T-helper 17 cell (primary cell): ENCODE measurements at places on chromosomes 7 and 10. TPM values are rescaled to one million over a fixed set of nuclear protein-coding genes. Genes with fewer than 3 reads are reported as not detected.

GRCh38 chr10:110534571-110534970 lies 32.9 kb upstream of the SMC3 start:
- peaks cover 2% of the 10 kb centered on the region for H3K36me3 ChIP-seq
- no peak for DNase-seq
- no peaks in the 10 kb centered on the region for H3K27me3 ChIP-seq
- H3K27ac ChIP-seq, result peak overlapping the region; percentile 78

DNA sequence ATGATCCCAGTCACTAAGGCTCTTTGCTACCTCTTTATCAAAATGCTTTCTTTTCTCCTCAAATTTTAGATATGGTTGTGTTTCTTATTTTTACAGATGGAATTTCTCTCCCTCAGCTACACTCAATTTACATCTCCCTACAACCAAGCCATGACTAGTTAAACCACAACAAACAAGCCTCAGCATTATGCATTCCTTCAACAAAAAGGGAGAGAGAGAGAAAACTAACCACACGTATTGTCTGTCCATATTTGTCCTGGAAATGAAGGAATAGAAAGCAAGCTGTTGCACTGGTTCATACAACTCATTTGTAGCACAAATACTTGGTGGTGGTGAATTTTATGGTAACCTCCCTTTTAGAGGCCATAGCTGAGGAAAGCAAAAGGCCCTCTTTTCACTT lies 286.4 kb downstream of the AHR start:
- peaks cover 2% of the 10 kb centered on the region for H3K4me1 ChIP-seq
- H3K27ac ChIP-seq, result no peak overlapping the region
- H3K4me3 ChIP-seq, result no peak overlapping the region
- H3K27me3 ChIP-seq, result peaks cover 18% of the 10 kb centered on the region
- no peak for DNase-seq

CASTOR2 gene
- total RNA-seq, result 5.5 TPM

GRCh38 chr7:30866939-30867338 lies 44.7 kb upstream of the AQP1 start:
- H3K36me3 ChIP-seq, result no peaks in the 10 kb centered on the region
- H3K4me1 ChIP-seq, result peaks cover 4% of the 10 kb centered on the region
- H3K4me3 ChIP-seq, result no peak overlapping the region

- H3K36me3 ChIP-seq, result no peaks in the 10 kb centered on the region
- peaks cover 4% of the 10 kb centered on the region for H3K4me1 ChIP-seq
- DNase-seq, result no peak
- H3K4me3 ChIP-seq, result no peak overlapping the region
- peaks cover 17% of the 10 kb centered on the region for H3K27me3 ChIP-seq
Measured at GRCh38 chr10:7111561-7111960, 299.3 kb downstream of the SFMBT2 start.

OR2A5 gene
- not detected for total RNA-seq

DNA sequence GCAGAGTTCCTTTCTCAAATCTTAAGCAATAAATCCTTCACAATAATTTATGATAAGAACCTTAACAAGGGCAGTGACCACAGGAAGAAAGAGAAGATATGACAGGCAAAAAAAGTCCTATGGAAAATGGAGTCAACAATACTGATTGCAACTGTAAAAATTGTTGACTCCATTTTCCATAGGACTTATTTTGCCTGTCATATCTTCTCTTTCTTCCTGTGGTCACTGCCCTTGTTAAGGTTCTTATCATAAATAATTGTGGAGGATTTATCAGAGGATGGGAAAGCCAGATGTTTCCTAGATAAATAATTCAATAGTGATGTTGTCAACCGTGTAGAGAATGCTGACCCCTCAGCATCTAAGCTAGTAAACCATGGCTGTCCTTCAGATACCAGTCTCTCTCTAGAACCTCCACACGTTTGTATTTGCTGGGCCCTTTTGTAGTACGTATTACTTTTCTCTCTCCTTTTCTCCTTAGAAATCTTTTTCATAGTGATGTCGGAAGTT lies 172.6 kb upstream of the BET1 start:
- H3K4me1 ChIP-seq, result no peaks in the 10 kb centered on the region
- H3K27me3 ChIP-seq, result no peaks in the 10 kb centered on the region
- no peak for DNase-seq
- no peak overlapping the region for H3K27ac ChIP-seq

DNA sequence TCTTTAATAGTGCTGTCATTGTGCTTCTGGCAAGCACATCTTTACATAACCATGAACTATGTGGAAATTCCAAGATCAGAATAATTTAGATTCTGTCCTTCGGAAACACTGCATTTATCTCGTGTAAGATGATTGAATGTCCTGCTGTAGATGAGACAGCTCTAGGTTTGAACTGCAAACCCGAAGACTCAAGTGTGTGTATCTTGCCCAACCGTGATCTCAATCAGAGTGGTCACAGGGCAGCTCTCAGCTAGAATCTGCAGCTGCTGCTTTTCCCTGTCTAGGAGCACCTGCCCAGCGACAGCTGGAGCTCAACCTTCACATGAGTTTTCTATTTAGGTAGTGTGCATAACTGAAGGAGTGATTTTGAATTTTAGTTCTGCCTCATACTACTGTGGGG lies 17.5 kb upstream of the KIF20B start:
- no peak for DNase-seq
- H3K36me3 ChIP-seq, result peaks cover 2% of the 10 kb centered on the region
- no peak overlapping the region for H3K4me3 ChIP-seq

NUP205 gene
- total RNA-seq, result 47.4 TPM

PIK3AP1 gene
- 5.0 TPM for total RNA-seq

DNA sequence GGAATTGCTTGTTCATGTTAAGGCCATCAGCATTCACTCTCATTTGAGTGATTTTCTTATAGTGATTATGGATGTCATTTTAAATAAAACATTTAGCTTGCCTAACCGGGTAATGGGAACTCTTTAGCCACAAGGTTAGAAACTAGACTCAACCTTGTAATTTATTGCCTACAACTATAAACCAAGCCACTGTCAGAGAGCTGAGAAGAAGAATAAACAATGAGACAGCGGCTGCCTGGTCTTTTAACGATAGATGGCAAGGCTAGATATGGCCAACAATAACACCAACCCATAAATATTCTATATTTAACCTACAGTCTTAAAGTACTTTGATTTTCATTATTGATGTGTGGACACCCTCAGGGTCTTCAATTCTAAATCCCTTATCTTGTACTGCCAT lies 27.8 kb upstream of the INHBA start:
- no peaks in the 10 kb centered on the region for H3K36me3 ChIP-seq
- no peak overlapping the region for H3K27ac ChIP-seq
- no peaks in the 10 kb centered on the region for H3K4me1 ChIP-seq

GRCh38 chr7:103795787-103796186 lies 193.7 kb downstream of the RELN start:
- no peaks in the 10 kb centered on the region for H3K36me3 ChIP-seq
- H3K4me1 ChIP-seq, result no peaks in the 10 kb centered on the region
- H3K4me3 ChIP-seq, result no peak overlapping the region
- H3K27ac ChIP-seq, result no peak overlapping the region

SMC3 gene
- 31.6 TPM for total RNA-seq

- peak overlapping the region; percentile 55 for H3K4me3 ChIP-seq
- peaks cover 35% of the 10 kb centered on the region for H3K27me3 ChIP-seq
- peaks cover 23% of the 10 kb centered on the region for H3K4me1 ChIP-seq
Measured at GRCh38 chr7:142349670-142350405, 92.0 kb upstream of the PRSS58 start.

DNA sequence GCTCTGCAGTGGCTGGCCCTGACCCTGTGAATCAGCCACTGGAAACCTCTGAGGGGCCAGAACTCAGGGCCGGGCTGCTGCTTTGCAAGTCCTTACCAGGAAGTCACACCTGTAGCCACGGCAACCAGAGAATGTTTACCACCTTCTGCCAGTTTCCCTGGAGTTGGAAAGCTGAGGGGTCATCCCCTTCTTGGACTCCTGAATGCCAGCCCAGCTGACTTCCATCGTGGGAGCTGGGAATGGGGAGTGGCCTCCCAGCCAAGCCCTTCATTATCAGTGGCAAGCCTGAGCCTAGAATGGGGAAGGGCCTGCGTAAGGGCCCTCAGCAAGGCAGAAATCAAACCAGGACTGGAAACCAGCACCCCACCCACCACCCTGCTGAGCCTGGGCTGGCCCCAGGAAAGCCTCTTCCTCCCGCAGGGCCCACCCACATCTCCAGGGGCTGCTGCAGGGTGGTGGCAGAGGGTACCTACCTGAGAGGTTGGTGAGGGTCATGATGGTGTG lies 6.5 kb upstream of the CRHR2 start:
- no peak overlapping the region for H3K27ac ChIP-seq
- peaks cover 54% of the 10 kb centered on the region for H3K27me3 ChIP-seq
- peaks cover 4% of the 10 kb centered on the region for H3K36me3 ChIP-seq
- peaks cover 2% of the 10 kb centered on the region for H3K4me1 ChIP-seq
- no peak for DNase-seq

ERLIN1 gene
- total RNA-seq, result 5.7 TPM

NPSR1 gene
- not detected for total RNA-seq

GRCh38 chr10:80794994-80795393 lies 257.3 kb downstream of the SH2D4B start:
- H3K27ac ChIP-seq, result no peak overlapping the region
- peaks cover 32% of the 10 kb centered on the region for H3K27me3 ChIP-seq

DNA sequence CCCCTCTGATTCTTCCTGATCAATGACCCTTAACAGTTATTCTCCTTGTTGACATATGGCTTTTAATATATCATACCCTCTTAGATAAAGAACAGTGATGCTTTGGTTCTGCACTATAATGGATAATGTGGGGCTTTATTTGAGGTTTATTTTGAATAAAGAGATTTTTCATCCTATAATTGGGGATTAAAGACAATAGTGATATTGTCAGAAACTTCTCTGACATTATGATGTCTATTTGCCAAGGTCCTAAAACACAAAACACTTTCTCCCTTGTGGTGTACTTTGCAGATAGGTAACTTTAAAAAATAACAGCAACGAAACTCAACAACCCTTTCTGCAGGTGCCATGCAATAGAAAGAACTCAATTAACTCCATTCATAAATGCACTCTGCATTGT lies 243.6 kb upstream of the RHOBTB1 start:
- no peak overlapping the region for H3K27ac ChIP-seq
- H3K27me3 ChIP-seq, result peaks cover under 1% of the 10 kb centered on the region
- H3K4me3 ChIP-seq, result no peak overlapping the region
- H3K4me1 ChIP-seq, result no peaks in the 10 kb centered on the region
- DNase-seq, result no peak
- no peaks in the 10 kb centered on the region for H3K36me3 ChIP-seq

EPDR1 gene
- total RNA-seq, result not detected

R3HCC1L gene
- 21.7 TPM for total RNA-seq

DNA sequence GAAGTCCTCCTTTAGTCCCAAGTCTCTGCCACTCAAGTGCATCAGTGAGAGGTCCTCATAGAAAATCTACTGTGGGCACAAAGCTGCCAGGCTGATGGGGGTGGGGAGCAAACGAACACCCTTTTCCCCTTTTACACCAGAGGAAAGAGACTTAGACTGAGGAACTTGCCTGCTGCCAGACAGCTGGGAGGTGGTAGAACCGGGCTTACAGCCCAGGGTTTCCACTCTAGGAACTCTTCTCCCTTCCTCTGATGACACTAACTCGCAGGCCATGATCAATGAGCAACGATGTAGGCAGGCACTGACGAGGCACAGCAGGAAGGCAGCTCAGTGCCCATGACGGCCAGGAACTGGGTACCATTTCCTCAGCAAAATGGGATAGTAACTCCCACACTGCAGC lies 11.0 kb upstream of the SH2D4B start:
- H3K4me1 ChIP-seq, result peaks cover 58% of the 10 kb centered on the region
- H3K4me3 ChIP-seq, result peak overlapping the region; percentile 75
- DNase-seq, result no peak
- no peaks in the 10 kb centered on the region for H3K36me3 ChIP-seq
- no peaks in the 10 kb centered on the region for H3K27me3 ChIP-seq
- peak overlapping the region; percentile 92 for H3K27ac ChIP-seq

GRCh38 chr10:110556969-110557601 lies 10.4 kb upstream of the SMC3 start:
- H3K27ac ChIP-seq, result peak overlapping the region; percentile 14
- H3K4me3 ChIP-seq, result peak overlapping the region; percentile 36
- DNase-seq, result peak; percentile 24
- H3K36me3 ChIP-seq, result peaks cover 3% of the 10 kb centered on the region
- peaks cover 43% of the 10 kb centered on the region for H3K27me3 ChIP-seq

PALD1 gene
- total RNA-seq, result 0.13 TPM

GRCh38 chr10:58952747-58953466 lies 223.5 kb upstream of the PHYHIPL start:
- no peaks in the 10 kb centered on the region for H3K4me1 ChIP-seq
- no peaks in the 10 kb centered on the region for H3K36me3 ChIP-seq
- no peak for DNase-seq
- H3K27me3 ChIP-seq, result peaks cover 18% of the 10 kb centered on the region

DNA sequence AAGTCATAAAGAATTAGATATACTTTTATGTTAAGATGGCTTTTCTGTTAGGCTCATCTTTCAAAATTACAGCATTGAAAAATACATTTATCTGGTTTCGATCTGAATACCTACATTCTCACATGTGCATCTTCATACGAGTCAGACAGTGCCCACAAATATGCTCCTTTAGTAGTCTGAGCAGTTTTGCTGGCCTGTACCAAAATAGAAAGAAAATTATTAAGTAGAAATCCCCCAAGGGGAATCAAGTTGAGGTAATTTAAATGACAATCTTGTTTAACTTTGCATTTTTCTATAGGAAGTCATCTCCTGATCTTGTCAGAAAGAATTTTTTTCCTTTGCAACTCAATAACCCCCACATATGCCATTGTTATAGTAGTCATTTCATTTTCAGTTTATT lies 287.4 kb upstream of the SEMA3D start:
- H3K36me3 ChIP-seq, result no peaks in the 10 kb centered on the region
- DNase-seq, result no peak
- no peaks in the 10 kb centered on the region for H3K27me3 ChIP-seq
- H3K27ac ChIP-seq, result no peak overlapping the region

- H3K36me3 ChIP-seq, result peaks cover 2% of the 10 kb centered on the region
- H3K4me3 ChIP-seq, result no peak overlapping the region
- H3K27ac ChIP-seq, result no peak overlapping the region
- peaks cover 40% of the 10 kb centered on the region for H3K27me3 ChIP-seq
Measured at GRCh38 chr7:143023047-143023446, 3.9 kb downstream of the OR9A2 start.

GRCh38 chr10:58579011-58579655 lies 66.5 kb downstream of the BICC1 start:
- H3K27ac ChIP-seq, result no peak overlapping the region
- peaks cover 13% of the 10 kb centered on the region for H3K27me3 ChIP-seq
- peaks cover 2% of the 10 kb centered on the region for H3K4me1 ChIP-seq
- DNase-seq, result no peak
- H3K4me3 ChIP-seq, result no peak overlapping the region

DNA sequence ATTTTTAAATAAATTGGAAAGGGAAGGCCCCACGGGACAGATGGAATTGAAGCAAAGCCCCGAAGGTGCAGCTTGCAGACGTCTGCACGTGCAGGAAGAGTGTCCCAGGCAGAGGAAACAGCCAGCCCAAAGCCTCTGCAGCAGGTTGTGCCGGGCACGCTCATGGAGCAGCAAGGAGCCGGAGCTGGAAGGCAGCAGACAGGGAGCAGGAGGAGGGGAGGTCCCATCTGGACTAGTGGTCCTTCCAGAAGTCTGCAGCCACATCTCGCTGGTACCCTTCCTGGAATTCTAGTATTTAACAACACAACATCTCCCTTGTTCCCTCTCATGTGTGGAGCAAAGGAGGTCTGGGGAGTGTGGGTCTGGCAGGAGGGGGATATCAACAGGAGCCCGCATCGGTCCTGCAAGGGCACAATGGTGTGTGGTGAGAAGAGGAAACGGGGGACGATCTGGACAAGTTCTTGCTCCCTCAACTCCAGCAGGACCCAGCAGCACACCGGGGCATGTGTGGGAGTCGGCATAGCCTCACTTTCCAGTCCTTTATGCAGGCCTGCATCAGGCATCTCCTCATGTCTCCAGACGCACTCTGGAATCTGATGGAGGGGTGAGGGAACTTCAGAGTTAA lies 169.3 kb downstream of the GRID1 start:
- no peaks in the 10 kb centered on the region for H3K36me3 ChIP-seq
- peaks cover 61% of the 10 kb centered on the region for H3K27me3 ChIP-seq
- H3K4me3 ChIP-seq, result no peak overlapping the region
- DNase-seq, result no peak
